ENCODE measurements at places on chromosomes 7 and 10.

- no peak for DNase-seq
Observed at GRCh38 chr10:18290651-18291313, 150.6 kb downstream of the CACNB2 start.

DNA sequence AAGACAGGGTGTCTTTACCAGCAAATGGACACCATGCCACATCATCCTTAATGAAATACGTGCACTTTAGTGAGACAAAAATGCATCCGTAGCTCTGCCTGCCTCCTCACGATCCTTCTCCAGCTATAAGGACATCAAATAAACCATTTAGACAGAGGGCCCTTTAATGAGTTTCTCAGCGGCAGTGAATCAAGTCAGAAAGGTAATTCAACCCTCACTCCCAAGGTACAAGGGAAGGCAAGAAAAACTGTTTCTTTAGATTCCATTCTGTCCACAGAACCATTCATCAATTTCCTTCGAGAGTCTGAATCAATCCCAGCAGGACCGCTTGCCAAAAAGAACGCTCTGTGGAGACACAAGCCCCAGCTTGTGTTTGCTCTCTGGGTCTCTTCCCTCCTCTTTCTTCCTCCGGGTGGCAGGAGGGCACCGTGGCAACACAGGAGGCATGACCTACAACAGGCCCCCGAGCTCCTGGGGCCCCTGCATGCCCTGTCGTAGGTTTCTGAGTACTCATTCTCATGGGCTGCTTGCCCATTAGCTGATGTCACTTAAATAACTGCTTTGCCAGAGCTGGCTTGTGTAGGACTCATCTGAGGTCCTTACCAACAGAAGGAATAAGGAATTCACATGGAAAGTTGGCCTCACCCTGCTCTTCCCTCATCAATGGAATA is 297.8 kb upstream of the PRKCQ start:
- no peak for DNase-seq

DNA sequence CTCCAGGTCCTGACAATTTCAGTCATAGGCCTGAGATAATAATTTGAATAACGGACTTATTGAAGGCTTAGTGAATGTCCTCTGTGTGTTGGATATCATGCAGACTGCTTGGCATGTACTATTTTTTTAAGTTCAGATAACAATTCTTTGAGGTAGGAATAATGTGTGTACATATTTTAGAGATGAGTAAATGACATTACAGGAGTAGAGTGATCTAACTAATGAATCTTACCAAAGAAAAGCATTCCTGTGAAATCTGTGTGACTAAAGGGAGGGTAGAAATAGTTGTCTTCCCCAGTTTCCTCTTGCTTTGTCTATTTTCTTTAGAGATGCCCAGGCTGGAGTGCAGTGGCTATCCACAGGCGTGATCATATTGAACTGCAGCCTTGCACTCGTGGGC is 391.8 kb upstream of the ETV1 start:
- DNase-seq = no peak

GRCh38 chr7:130903358-130903974 is 169.5 kb upstream of the KLF14 start:
- no peak for DNase-seq

- DNase-seq = no peak
Observed at GRCh38 chr10:44463511-44464121, 78.7 kb upstream of the CXCL12 start.

DNA sequence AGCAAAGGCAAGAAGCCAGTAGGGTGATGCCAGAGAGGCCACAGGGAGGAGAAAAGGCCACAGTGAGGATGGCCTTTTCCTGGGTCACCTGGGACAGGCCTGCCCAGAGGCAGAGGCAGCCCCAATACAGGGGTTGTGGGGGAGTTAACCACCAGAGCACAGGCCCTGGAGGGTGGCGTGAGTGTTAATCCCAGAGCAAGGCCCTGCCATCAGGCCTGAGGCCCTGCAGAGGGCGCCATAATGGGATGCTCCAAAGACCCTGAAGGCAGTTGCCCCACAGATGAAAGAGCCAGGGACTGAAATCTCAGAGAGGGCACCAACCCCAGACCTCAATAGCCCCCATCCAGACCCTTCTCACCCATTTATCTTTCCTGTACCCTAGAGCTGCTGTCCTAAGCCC is 23.9 kb downstream of the SLC13A4 start:
- DNase-seq = no peak

- DNase-seq = no peak
Observed at GRCh38 chr10:130233426-130233825, 97.2 kb downstream of the GLRX3 start.

GRCh38 chr7:125423458-125424155 is 494.0 kb upstream of the POT1 start:
- no peak for DNase-seq

DNA sequence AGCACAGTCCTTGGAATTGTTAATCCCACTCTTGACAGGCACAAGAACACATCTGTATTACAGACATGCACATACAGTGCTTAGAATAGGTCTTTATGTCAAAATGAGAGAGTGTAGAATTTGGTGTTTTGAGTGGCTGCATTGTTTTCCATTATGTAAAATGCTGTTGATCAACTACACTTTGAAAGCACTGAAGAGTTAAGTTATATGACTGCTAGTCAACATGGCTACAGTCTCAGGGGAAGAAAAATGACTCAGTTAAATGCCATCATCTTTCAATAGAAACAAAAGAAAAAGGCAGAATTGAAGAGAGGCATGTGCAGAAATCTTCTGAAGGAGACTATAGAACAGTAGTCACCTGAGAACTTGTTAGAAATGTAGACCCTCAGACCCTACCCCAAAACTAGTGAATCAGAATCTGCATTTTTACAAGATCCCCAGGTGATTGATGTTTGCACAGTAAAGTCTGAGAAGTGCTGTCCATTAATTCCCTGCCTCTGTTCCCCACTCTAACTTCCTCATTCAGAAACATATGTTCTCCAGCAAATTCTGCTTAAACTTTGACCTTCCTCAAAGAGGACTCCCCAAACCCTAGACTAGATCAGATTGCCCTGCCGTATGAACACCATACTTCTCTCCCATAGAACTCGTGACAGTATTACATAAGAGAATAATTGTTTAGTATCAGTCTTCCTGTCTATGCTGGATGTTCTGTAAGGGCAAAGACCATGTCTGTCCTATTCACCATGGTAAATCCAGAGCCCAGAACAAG is 16.0 kb downstream of the SND1 start:
- DNase-seq = no peak

GRCh38 chr10:63711867-63712716 is 190.9 kb downstream of the REEP3 start:
- DNase-seq = no peak

DNA sequence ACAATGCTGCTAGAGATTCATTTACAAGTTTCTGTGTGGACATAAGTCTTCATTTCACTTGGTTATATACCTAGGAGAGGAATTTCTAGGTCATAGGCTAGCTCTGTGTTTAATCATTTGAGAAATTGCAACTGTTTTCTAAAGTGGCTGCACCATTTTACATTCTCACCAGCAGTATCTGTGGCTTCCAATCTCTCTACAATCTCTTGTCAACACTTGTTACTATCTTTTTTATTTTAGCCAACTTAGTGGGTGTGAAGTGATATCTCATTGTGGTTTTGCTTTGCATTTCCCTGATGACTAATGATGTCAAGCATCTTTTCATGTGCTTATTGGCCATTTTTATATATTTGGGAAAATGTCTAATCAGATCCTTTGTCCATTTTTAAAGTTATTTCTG is 53.0 kb upstream of the DRGX start:
- DNase-seq = no peak

DNA sequence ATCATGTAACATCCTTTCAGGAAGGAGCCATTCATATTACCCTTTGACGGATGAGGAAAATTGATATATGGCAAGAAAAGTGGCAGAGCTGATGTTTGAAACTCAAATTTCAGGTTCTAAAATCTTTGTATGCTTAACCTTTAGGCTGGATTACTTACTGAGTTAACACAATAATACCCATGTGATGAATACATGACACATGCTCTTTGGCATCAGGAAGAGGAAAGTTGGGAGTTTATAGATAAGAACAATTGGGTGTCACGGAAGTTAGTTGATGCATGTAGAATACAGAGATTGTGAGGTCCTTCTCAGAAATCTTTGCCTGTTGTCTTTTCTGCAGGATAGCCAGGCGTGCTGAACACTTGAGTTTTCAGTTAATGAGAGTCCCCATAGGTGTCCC is 572.1 kb upstream of the POM121L12 start:
- no peak for DNase-seq

GRCh38 chr7:47582764-47583738 is 1.1 kb upstream of the TNS3 start:
- no peak for DNase-seq

DNA sequence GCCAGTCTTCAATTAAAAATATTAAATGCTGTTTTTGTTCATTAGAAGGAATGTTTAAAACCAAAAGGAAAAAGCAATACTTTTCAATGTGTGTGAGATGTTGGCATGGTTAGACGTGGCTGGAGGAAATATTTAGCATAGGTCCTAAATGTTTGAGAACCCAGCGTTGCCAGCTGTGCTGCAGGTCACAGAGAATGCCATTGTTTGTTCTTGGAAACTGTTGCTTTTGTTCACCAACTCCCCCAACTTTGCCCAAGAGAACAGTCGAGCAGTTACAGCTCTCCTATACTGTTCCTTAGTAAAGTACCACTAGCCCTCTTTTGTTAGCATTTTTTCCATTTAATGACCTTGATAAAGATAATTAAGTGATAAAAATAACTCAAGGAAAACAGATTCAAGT is 44.5 kb upstream of the ELMO1 start:
- DNase-seq = no peak

GRCh38 chr10:133141958-133142340 is 18.1 kb upstream of the KNDC1 start:
- no peak for DNase-seq

DNA sequence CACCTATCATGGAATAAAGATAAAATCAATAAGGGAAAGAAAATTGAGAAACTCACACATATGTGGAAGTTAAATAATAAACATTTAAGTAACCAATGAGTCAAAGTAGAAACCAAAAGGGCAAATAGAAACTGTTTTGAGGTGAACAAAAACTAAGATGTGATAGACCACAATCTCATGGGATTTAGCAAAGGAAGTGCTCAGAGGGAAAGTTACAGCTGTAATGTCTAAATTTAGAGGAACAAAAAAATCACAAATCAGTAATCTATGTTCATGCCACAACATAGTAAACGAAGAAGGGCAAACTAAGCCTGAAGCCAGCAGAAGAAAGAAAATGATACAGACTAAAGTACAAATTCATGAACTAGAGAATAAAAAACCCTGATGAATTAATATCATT is 16.3 kb downstream of the CYP3A4 start:
- DNase-seq = no peak

DNA sequence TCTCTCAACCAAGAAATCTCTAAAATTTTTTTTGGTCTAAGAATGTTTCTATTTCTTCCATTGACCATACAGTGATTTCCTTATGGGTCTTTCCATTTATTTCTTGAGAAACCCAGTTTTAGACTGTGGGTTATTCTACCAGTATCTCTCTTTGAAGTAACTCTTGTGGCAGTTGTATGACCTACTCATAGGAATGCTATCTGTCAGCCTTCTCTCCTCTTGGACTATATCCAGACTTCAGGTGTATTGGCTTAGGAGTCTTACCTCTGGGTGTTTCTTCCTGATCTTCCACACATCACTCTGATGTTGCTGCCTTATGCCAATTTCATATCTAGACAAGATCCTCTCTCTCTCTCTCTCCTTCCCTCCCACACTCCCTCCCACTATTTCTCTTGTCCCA is 178.1 kb downstream of the BMPER start:
- no peak for DNase-seq

- DNase-seq = no peak
Observed at GRCh38 chr10:120367341-120367740, 89.7 kb upstream of the PLPP4 start.

DNA sequence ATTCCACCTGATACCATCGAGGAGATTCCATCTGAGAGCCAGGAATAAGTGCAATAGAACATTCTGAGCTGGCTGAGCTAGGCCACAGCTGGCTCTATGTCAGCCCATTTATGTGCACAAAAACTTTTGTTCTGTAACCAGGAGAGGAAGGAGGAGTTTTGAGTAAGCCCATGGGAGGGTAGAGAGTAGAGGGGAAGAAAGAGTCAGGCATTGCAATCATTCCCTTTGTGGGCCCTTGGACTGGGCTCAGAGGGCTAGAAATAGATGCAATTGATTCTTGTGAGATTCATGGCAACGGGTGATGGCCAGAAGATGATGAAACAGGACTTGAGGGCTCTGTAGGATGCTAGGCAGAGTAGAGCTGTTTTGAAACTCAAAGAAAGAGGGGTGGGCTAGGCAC is 104.6 kb upstream of the KIF5B start:
- DNase-seq = no peak

DNA sequence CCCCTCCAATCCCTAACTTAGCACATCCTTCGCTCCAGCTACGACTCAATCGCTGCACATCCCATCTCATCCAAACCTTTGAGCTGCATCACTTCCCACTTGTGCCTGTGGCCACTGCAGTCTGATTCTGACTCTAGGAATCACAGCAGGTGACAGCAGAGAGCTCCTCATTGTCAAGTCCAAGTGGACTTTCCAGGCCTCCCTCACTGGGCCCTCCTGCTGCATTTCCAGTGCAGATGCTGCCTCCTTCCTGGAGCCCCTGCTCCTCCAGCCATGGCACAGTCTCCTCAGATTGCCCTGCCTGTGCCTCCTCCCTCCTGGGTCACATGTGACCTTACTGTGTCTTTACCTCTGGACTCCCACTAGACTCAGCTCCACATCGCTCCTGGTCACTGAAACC is 157.3 kb downstream of the USP6NL start:
- DNase-seq = no peak

DNA sequence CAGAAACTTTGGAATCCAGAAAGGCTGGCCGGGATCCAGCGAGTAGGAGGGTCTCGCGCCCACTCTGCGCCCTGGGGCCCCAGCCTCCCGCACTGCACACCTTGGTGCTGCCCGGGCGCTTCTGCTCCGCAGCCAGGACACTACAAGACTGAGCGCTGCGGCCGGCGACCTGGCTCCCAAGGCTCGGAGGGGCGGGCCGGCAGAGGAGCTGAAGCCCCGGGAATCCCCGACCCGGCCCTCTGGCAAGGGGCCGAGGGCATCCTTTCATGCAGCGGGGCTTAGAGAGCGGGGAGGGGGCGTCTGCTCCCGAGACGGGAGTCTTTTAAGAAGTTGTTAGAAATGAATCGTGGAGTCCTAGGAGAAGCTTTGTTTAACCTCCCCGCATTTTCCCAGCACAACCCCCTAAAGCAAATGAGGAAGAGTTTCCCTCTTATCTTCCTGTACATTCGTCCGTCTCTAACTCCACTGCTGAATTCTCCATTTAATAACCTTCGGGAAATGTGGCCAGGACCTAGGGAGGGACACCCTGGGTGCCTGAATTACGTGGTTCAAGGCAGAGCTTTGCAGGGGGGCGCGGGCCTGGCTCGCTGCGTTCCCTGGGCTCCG is 1.1 kb downstream of the VWC2 start:
- no peak for DNase-seq

DNA sequence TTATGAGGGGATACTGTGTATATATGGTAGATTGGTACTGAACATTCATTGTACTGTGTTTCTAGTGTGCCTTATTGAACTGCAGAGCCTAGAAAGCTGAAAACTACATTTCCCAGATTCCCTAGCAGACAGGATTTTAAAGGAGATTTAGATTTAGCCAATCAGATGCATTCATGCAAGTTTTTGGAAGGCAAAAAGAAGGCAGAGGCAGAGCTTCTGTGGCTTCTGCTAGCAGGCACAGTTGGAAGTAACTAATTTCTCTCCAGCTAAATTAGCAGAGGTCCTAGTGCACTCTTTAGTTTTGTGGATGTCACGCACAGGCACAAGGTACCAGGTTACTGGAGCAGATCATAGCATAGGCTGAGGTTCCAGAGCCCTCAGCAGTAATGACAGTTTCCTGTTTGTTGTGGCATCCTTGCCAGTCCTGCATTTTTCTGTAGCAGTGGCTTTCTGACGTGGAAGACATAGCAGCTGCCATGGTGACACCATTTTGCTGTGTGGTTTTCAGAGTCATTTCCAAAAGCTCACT is 83.7 kb upstream of the CCDC71L start:
- DNase-seq = no peak
